AG04449 (cell line): ENCODE measurements at places on chromosomes 1 and 21.

DNA sequence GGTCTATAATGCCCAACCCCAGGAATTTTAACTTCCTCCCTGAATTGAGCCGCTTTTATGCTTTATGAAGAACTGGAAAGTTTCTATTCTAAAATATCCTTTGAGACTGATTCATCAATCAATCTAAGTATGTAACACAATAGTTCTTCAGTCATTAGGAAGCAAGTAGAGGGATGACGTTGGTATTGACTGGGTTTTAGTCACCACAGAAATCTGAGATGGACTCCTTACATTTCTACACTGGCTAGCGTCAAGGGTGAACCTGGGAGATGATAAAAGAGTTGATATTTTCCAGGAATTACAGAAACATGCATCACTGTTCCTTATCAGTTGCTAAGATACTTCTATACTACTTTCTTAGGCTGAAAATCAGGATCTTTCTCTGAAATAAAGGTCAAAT, 308.0 kb downstream of the HMCN1 start:
- DNase-seq = no peak

GRCh38 chr21:22791376-22791775, 1793.2 kb downstream of the NCAM2 start:
- DNase-seq = no peak

GRCh38 chr1:220278991-220279390, 6.7 kb upstream of the RAB3GAP2 start:
- DNase-seq = no peak

- no peak for DNase-seq
Measured at GRCh38 chr1:183688341-183689060, 35.4 kb upstream of the APOBEC4 start.

DNA sequence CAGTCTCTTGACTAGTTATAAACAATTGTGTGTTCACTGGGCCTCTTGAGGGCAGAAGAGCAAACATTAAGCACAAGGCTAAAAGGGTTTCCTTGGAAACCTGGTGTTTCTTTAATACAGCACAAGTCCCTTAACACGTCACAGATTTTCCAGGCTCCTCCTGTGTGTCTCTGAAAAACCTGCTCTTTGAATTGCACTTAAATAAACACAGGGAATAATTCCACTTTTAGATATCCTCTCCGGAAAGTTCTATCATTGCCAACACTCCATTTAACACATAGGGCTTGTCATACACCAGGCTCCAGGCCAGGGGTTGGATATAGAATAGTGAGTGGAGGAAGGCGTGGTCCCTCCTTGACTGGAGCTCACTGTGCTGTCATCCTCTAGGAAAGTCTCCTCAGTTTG, 442.6 kb downstream of the DSCAM start:
- DNase-seq = no peak
